ENCODE measurements at places on chromosomes 2 and 18. TPM values are rescaled to one million over a fixed set of nuclear protein-coding genes. Genes with fewer than 3 reads are reported as not detected.

TTR gene
- total RNA-seq = not detected

REG1B gene
- total RNA-seq = not detected

LIMS2 gene
- 9.7 TPM for total RNA-seq

HJURP gene
- total RNA-seq = not detected

THOC1 gene
- 40.8 TPM for total RNA-seq

Measured in omental fat pad (tissue), 4 donors.